Upper lobe of right lung (tissue), 1 donor: ENCODE measurements at places on chromosomes 4 and X.

- no peak for DNase-seq
Observed at GRCh38 chrX:5648941-5649568, 579.6 kb downstream of the NLGN4X start.

DNA sequence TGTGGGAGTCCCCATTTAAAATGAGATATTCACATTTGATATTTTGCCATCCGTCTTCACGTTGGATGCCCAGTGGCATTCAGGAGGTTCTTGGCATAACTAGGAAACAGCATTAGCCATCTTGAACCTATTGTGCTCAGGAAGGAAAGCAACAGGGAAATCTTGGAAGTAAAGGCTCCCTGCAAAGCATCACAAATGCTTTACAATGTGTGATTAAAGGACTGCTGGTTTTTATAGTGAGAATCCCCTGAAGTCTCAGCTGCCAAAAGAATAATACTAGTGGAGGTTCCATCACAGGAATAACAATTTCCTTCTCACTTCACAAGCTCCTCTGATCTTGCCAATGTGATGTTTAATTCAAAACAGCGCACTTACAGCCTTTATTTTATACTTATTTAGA, 49.7 kb upstream of the NPNT start:
- DNase-seq: no peak

DNA sequence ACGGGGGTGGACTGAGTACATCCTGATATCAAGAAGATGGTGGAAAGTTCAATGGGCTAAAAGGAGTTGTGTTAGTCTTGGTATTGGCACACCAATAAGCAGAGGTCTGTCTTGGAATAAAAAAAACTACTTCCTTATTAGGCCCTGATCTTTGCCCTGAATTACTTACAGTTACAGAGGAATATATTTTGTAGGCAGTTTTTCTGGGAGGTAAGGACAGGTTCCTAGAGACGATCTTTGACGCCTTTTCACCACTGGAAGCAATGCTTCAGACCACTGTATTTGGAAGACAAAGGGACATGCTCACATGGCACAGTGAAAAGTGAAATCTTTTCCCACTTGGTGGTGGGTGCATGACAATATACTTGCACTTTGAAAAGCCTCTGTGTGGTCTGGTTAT, 618 bp upstream of the XK start:
- DNase-seq: no peak

DNA sequence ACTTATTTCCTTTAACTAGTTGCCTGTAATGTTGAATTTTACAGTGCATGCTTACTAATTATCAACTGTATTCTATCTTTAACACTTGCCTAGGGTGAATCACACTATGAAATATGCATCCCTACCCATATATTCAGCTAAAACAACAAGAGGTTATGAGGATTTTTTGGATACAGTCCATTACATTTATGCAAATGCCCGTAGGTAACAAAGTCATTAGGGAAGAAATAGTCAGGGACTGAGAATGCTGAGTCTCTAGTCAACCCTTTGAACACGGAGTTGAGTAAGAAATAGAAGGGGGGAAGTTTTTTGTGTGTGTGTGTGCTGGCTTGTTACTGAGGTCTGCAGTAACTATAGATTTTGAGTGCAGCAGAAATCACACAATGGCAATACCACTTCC, 26.1 kb upstream of the CBLL2 start:
- no peak for DNase-seq

DNA sequence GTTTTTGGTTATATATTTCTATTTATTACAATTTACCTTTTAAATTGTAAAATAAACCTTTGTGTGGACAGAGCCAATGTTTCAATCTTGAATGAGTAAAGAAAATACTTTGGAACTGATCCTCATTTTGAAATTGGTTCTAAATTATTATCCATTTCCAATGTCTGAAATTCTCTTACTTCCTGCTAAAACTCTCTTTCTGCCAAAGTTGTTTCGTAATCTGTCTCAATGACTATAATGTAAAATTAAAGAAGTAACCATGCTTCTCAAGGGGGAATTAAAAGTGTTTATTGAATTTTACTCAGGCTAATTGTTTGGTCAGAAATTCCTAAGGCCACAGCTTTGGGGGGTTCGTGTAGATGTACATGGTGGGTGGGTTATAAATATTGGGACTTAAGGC, 34.8 kb downstream of the YIPF6 start:
- DNase-seq: no peak

DNA sequence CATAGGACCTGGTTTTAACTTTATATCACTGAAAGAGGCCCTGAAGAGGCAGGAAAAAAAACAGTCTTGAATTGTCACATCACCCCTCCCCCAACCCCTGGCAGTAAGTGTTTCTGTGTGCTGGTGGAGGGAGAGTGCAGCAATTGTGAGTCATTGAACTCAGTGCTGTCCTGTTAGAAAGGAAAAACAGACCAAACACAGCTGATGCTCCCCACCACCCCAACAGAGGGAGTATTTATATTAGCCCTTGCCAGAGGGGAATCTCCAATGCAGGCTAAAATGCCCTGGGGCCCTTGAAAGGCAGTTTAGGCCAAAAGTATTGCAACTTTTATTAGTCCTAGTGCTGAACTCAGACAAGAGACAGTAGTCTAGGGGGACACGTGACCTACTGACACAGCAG, 197.8 kb upstream of the AGTR2 start:
- no peak for DNase-seq

- no peak for DNase-seq
Observed at GRCh38 chr4:91118597-91118996, 991.4 kb downstream of the CCSER1 start.

DNA sequence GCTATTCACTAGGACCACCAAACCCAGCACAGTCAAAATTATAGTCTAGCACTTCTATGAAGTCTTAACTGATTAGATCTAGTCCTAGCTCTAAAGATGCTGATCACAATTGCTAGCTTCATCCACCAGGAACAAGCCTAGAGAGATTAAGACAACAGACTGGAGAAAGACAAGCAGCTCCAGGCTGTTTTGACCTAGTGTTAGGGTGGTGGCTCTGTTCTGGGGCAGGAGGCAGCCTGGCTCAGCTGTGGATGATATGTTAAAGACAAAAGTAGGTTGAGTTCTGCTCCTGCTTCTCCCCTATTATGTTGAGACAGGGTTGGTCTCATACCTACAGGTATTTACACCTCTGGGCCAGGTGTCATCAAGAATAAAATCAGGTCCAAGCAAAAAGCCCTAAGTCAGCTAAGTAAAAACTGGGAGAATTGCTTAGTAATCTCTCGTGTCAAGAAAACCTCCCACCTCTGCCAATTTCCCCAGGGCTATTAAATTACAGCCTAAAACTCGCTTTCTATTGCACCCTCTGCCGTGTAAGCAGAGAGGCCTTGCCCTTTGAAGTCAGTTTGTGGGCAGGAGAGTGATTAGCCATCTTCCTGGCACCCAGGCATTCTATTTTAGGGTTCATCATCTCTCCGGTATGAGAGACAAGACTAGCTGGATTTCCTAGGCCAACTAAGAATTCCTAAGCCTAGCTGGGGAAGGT, 39.9 kb downstream of the RAB40AL start:
- DNase-seq: no peak

DNA sequence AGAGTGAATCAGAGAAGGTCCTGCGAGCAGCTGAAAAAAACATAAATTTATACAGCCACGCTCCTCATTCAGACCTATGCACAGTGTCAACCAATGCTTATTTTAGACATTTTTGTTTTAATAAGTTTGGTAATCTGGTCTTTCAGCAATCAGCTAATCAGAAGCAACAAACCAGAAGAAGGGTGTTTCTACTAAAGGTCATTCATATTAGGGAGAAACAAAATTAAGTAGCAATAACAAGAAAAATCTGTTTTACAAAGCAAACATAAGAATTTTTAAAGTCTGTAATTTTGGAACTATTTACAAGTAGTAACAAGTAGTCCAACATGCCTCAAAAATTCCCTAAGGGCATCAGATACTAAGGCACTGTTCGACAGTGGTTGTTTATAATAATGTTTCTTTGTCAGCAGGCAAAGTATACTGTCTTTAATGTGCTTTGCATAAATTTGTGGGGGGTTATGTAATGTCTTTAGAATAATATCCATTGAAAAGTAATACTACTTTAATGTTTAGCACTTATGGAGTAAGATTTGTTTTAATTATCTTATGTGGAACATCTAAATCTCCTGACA, 82.8 kb downstream of the PHOX2B start:
- no peak for DNase-seq

GRCh38 chr4:38674258-38675144, 10.5 kb downstream of the KLF3 start:
- DNase-seq: no peak
